ENCODE measurements at places on chromosomes 5 and 9.

- DNase-seq = no peak
These were observed 59.2 kb downstream of the ARHGEF37 start for GRCh38 chr5:149640350-149640999.

- no peak for DNase-seq
These were observed 12.0 kb upstream of the ELOVL7 start for GRCh38 chr5:60856066-60856465.

- DNase-seq = no peak
These were observed at the start of gene PRDM9 for GRCh38 chr5:23507278-23507685. TSS of gene PRDM9 (plus strand) at chr5:23507609. CDS start at chr5:23509034, 1,425 bp downstream.

DNA sequence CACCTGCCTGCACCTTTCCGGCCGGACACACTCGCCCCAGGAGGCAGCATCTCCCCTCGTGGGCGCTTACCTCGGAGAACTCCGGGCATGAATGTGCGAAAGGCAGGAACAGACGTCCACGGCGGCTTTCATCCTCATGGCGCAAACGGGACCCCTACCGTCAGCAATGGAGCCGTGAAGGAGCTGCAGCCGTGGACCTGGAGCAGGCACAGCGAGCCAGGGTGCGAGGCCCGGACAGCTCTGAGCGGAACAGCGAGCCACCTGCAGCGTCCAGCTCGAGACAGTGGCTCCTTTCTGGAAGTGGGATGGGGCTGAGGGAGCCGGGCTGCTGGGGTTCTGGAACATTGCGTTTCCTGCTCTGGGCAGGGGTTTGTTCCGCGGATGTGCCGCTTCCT, 7.8 kb upstream of the SLC6A19 start:
- no peak for DNase-seq

DNA sequence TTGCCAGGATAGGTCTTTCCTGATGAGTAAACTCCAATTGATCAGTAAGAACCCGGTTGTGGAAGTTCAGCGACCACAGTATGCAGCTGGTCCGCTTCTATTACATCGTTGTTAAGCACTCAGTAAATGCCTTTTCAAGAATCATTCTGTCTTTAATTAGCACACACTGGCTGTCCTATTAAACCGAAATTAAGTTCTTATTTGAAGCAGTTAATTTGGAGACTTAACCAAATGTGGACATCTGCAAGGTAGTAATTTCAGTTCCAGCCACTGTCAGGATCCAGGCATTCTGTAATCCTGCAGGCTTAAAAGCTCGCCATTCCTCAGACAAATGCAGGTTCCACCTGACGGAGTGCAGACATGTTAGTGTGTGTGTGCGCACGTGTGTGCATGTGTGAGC, 254.6 kb downstream of the IRX2 start:
- DNase-seq = no peak

Data from effector CD8-positive, alpha-beta T cell (primary cell).